ENCODE measurements at places on chromosomes 6 and 20.

GRCh38 chr6:136777651-136778050 is 14.6 kb downstream of the MAP3K5 start:
- DNase-seq, result no peak

DNA sequence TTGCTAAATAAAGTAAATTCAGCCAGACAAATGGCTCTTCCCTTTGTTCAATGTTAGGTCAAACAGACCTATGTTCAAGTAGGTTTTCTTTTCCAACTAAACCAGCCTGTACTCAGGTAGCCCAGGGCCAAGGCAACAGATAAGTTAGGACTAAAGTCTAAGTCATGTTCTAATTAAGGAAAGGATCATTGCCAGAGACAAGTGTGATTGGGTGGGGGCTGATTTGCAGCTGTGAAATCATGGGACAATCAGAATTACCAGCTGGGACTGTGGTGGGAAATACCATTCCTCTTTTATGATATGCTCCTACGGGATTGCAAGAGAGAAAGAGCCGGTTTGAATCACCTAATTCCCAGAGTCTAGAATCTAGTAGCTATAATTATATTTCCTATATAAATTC is 4.2 kb upstream of the FBXO30 start:
- DNase-seq, result no peak

- DNase-seq, result no peak
Measured at GRCh38 chr6:259901-260508, 32.3 kb upstream of the DUSP22 start.

DNA sequence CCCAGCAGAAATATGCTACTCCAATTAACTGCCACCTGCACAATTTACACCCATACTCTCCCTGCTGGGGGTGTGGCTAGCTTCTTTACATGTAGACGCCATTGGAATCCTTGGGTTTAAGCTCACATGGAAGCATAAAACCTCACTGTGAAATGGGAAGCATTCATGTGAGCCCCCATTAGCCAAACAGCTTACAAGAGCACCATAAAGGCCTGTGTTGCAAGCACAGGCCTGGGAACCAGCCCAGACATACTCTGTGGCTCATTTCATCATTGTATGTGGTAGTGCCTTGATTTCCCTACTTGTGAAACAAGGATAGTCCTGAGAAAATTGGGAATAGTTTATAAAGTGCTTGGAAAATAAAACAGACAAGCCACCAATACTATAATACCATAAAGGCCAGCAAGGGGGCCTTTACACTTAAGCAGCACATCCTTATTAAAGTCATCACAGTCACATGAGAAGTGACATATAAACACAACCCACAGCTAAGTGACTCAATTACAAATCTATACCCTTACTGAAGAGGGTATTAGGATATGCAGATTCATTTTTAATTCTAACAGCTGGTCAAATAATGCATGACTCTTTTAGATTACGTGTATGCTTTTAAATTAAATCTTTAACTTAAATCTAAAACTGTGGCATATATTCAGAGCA is 6.8 kb downstream of the ADNP start:
- no peak for DNase-seq

DNA sequence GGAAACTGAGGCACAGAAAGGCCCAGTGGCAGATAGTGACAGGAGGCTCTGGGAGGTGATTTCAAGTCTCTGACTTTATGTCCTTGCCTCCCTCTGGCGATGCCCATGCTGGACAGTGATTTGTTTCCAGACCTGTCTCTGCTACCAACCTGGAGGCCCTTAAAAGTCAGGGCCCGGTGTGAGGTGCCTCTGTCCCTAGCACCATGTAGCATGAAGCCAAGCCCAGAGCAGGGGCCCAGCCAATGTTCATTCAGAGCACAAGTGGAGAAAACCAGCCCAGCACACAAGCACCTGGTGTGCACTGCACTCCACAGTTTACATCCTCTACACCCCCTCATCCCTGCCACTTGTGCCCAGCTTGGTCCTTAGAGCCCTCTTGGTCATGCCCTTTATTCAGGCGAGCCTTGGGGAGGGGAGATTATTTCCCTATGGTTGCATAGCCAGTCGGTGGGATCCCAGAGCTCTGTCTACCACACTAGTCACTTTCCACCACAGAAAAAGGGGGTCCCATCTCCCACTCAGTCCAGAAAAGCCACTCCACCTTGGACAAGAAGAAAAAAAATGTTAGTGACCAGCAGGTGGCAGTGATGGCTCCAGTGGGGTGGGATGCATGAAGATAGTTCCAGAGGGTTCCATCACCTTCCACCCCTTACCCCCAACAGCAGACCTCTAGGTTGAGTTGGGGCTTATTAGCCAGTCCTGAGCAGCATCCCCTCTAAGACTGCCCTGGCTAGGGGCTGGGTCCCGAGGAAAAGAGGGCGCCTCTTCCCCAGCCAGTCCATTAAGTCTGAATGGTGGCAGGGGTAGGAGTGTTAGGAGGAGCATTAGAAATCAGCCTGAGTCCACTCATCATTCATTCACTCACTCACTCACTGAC is 30.9 kb downstream of the KIAA1755 start:
- DNase-seq, result no peak

GRCh38 chr6:149182262-149182661 is 135.2 kb upstream of the TAB2 start:
- DNase-seq, result no peak

DNA sequence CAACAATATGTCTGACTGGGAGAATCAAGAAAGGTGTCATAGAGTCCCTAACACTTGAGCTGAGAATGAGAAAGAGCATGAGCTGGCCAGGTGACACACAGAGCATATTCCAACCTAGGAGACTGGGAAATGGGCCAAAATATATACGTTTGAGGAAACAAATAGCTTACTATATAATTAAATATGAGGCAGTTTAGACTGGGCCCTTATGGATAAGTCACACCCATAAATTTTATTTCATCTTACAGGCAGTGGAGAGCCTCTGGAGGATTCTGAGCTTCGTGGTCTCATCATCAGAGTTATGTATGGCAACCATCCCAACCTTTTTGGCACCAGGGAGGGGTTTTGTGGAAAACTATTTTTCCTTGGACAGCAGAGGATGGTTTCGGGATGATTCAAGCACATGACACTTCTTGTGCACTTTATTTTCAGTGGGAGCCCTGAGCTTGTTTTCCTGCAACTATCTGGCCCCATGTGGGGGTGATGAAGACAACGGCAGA is 12.9 kb upstream of the NQO2 start:
- no peak for DNase-seq

- DNase-seq, result no peak
Measured at GRCh38 chr6:2503816-2504494, 246.8 kb downstream of the MYLK4 start.

GRCh38 chr6:151494235-151494935 is 568 bp downstream of the CCDC170 start:
- peak; percentile 32 for DNase-seq

DNA sequence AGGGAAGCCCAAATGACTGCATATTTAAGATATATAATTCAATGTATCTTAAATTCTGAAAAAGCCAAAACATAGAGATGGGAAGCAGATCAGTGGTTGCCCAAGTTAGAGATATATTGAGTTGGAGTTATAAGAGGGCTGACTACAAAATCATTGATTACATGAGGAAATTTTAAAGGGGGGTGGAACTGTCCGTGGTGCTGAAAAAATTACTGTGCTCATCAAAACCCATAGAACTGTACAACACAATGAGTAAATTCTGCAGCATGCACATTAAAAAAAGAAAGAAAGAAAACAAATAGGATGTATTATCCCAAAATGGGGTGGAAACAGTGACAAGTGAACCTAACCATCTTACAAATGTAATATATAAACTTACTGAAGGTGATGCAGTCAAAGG is 100.9 kb downstream of the FUT9 start:
- no peak for DNase-seq

DNA sequence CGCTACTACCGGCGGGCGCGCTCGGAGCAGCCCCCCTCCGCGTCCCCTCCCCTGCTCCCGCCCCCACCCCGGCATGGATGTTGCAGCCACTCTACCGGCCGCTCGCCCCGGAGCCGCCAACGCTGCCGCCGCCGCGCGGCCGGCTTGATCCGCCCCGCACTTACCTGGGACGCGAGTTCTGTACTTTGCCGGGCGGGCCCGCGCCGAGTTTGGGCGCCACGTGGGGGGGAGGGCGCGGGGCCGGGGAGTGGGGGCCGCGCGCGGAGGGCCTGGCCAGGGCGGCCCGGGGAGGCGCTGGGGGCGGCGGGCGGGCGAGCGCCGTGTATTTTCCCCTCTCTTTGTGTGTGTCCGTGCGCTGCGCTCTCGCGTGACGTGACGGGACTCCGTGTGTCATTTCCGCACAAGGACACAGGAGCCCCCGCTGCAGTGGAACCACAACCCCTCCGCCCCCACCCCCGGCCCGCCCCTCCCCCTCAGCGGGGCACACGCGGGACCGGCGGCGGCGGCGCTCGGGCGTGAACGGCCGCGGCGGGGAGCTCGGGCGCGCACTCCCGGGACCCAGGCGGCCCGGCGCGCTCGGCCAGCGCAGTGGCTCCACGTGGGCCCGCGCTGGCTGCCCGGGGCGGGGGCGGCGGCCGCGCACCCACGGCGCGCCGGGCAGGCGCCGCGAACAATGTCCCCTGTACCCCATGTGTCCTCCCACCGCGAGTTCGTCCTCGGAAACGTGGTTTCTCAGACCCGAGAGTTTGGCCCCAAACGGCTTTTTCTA is at the start of gene BEND3:
Gene BEND3 (minus strand): TSS at position 590 of the 769 bp plus-strand sequence. CDS start 16,230 bp downstream, outside the sequence.
- peak; percentile 64 for DNase-seq

GRCh38 chr6:2918936-2919335 is 15.8 kb upstream of the SERPINB9 start:
- peak; percentile 46 for DNase-seq

DNA sequence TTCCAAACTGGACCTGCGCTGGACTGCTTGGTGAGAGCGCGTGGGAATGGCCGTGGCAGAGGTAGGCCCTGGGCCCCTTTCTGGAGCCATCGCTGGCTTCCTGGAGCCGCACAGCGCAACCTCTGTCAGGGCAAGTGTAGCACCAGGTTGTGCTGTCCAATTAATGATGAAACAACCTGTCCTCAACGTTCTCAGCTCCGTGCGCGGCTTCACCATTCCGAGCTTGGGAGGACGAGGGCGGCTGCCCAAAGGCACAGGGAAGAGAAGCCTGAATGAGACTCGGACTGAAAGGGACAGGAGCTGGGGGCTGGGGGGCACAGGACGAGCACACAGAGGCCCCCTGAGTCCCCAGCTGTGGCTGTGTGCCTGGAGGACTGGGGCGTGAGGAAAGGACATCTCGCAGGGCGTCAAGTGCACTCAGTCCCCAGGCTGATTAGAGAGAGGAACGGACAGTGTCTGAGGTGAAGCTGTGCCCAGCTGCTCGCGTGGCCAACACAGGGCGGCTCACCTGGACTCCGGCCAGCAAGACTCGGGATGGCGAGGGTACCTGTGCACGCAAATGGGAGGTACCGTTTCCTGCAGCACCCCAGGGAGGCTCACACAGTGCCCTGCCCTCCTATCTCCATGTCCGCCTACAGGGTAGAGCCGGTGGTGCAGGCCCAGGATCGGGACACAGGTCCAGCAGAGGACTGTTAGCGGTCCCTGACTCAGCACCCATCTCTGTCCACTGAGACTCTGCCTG is 403.3 kb downstream of the TAF4 start:
- DNase-seq, result no peak

DNA sequence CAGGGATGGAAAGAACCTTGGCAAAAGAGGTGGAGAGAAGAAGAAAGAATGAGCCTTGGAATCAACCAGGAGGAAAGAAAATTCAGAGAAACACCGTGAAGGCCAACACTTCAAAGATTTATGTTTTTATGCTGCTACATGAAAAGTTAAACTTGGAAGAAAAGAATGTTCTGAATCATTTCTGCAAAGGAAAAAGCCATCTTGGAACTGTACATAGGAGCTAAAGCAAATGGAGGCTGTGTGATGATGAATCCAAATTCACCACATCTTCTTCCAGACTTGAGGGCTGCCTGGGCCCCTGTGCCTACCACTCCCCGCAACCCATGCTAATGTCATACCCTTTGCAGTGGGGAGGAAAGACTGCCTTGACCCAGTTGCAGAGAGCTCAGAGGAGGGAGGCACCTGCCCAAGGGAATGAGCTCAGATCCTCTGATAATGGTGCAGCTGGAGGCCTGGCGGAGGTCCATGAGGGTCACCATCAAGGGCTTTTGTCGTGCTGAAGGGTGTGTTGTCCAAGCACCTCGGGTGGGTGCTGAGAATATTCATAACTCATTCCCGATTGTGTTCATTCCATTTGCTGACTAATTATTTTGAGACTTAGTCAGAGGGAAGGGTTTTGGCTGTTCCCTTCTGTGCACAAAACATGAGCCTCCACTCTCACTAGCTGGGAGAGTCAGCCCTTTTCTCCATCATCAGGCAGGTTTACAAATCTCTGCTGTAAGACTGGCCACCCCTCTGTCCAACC is 245.8 kb upstream of the JAG1 start:
- DNase-seq, result no peak

- DNase-seq, result no peak
Measured at GRCh38 chr20:36895036-36895435, 19.1 kb downstream of the TLDC2 start.

DNA sequence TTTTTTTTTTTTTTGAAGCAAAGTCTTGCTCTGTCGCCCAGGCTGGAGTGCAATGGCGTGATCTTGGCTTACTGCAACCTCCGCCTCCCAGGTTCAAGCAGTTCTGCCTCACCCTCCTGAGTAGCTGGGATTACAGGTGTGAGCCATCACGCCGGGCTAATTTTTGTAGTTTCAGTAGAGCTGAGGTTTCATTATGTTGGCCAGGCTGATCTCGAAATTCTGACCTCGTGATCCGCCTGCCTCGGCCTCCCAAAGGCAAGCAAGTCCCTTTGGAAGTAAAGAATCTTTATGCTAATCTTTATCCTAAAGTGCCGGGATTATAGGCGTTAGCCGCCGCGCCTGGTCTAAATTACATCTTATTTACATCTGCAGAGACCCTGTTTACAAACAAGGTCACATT is 1.5 kb downstream of the PSMG4 start:
- DNase-seq, result no peak

- peak; percentile 3 for DNase-seq
Measured at GRCh38 chr6:56637640-56638039, 5.0 kb downstream of the DST start.
